ENCODE measurements at places on chromosomes 7 and 10.

DNA sequence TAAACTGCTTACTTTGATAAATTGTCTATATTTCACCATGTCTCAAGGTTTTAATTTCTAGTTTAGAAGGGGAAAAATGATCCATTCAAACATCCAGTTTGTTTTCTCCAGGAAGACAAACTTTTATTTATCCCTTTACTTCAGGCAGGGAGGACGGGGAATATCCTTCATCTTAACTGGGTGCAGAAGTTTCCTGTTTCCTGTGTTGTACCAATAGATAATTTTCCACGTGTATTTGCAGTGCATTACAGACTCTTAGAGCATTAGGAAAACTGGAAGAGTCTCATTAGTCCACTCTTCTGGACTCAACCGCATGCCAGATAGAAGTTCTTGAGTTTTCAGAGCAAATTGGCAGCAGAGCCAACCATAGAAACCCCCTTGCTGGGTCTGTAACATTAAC lies 39.4 kb upstream of the PIP4K2A start:
- no peak for ATAC-seq

DNA sequence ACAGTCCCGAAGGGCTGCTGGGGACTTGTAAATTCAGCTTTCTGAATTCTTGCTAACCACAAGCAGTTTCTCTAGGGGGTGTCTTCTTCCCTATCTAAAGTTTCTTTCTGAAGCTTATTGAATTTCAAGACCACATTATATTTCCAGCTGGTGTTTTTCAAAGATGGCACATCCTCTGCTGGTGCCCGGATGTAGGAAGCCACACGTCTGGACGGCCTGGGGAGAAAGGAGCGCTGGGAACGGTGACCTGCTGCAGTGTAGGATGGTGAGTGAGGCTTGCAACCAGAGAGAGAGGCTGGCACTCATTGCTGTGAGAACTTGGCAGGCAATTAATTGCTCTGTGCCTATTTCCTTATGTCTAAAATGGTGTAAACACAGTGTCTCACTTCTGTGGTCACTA lies 776.4 kb downstream of the TYW1 start:
- no peak for ATAC-seq

GRCh38 chr7:2125931-2126330 lies 106.8 kb downstream of the MAD1L1 start:
- no peak for ATAC-seq

GRCh38 chr7:22355620-22356009 lies 1.3 kb downstream of the RAPGEF5 start:
- no peak for ATAC-seq

DNA sequence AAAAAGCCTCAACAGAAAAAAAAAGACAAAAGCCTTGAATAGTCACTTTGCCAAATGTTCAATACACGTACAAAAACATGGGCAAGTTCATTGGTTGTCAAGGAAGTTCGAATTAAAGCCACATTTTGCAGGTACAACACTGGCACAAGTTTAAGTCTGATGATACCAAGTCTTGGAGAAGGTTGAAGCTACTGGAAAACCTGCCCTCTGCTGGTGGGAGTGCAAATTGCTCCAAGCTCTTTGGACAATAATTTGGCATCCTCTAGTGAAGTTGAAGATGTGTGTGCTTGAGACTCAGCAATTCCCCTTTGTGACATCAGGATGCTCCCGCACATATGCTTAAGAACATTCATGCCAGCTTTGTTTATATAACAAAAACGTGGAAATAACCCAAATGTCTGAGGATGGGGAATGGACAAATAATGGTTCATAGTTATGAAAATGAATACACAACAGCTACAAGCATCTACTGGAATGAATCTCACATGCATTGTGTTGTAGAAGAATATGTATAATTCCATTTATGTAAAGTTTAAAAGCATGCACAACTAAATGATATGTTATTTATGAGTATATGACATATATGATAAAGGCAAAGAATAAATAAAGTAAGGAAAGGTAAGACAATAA lies 120.0 kb upstream of the PLPP4 start:
- no peak for ATAC-seq

DNA sequence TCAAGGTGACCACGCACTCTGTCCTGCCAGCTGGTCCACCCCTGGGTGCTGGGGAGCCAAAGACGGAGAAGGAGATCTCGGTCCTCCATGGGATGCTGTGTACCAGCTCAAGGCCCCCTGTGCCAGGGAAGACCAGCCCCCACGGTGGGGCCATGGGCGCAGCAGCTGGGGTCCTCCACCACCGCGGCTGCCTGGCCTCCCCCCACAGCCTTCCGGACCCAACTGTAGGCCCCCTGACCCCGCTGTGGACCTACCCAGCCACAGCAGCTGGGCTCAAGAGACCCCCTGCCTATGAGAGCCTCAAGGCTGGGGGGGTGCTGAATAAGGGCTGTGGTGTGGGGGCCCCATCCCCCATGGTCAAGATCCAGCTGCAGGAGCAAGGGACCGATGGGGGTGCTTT lies 5.4 kb downstream of the NYAP1 start:
- no peak for ATAC-seq

GRCh38 chr10:78307576-78307975 lies 273.9 kb downstream of the RPS24 start:
- ATAC-seq: no peak

DNA sequence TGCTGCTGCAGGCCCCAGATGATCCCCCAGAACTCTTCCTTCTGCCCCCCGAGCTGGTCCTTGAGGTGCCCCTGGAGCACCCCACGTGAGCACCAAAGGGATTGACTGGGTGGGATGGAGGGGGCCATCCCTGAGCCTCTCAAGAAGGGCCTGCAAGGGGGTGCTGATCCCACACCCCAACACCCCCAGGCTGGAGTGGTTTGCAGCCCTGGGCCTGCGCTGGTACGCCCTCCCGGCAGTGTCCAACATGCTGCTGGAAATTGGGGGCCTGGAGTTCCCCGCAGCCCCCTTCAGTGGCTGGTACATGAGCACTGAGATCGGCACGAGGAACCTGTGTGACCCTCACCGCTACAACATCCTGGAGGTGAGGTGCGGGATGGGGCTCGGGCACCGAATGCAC lies 8.2 kb downstream of the NOS3 start:
- ATAC-seq: no peak

DNA sequence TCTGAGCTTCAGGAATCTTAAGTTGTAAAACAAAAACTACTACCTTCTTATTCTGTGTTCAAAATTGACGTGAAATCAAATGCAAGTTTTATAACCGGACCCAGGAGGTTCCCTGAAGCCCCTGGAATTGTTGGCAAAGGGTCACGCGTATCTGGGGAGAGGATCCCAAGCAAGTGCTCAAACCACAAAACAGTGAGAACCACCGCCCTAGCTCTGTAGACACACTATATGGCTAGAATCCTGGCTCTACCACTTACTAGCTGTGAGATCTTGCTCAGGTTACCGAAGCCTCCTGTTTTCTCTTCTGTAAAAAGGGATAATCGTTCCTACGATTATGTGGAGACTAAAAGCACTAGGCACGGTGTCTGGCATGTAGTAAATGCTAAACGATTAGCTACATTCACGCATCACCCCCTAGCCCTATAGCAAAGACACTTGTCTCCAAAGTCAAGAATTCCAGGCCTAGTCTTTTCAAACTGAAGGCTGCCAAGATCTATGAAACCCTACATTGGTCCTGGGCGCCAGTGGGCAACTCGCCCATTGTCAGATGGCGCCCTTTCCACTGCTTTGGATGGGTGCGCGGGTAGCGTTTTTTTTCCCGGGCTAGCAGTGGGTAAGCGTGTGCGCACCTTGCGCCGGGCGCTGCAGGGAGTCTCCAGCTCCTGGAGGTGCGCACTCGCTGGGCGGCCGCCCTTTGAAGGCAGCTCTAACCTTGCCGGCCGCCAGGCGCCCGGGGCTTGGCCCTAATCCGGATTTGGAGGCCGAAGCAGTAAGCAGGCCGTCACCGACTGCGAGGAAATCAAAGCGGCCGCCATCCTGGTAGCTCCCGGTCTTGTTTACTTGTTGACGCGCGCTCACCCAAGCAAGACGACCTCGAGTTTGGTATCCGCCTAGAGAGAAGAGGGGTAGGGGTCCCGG lies 11.6 kb upstream of the NKX2-3 start:
- ATAC-seq: no peak

DNA sequence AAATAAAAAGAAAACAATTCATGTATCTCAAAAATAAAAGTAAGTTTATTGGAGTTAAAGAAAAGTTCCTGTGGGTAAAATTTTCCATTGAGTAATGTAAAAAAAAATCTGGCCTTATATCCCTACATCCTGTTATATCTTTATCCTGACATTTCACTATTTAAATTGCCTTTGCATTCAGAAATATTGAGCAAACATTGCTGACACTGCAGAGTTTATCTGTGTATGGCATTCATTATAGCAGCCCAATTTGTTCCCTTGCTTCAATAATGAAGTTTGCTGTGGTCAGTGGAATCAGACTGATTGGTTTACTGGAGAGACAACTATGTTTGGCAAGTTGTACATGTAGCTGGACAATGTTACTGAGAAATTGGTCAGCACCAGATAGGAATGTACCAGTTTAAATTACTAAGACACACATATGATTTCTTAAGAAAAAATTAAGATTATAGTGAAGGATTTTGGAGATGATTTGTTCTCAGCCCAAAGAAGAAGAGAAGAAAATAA lies 271.7 kb downstream of the ANKRD7 start:
- no peak for ATAC-seq

- no peak for ATAC-seq
These were observed 906 bp downstream of the CDK1 start for GRCh38 chr10:60778971-60779796.

GRCh38 chr7:77223261-77223660 lies 23.6 kb upstream of the FGL2 start:
- ATAC-seq: no peak

DNA sequence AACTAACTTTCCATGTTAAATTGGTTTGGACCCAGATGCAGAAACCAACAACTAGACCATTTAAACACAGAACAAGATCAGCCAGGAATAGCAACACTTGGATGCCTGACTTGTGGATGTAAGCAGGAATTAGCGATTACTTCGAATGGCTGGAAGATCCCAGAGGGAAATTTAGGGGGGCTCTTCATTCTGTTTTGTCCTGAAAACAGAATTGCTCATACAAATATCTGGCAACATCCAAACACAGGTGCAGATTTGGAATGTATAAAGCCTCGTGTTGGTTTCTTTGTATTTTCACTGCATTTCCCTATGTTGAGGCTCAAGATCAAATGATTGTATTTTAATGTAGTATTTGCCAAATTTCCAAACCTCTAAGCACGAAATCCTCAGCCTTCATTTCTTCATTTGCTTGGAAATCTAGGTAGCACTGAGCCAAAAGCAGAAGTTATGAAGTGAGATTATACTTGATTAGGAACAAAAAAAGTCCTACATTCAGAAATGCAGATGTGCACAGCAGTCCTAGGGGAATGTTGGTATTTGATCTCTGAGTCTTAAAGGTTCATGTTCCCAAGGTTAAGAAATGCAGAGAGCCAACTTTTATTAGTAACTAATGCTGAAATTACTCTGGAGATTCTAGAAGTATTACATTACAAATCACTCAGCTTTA lies 248.7 kb upstream of the TCF7L2 start:
- no peak for ATAC-seq

- no peak for ATAC-seq
These were observed 2.3 kb upstream of the STK32C start for GRCh38 chr10:132309879-132310591.

DNA sequence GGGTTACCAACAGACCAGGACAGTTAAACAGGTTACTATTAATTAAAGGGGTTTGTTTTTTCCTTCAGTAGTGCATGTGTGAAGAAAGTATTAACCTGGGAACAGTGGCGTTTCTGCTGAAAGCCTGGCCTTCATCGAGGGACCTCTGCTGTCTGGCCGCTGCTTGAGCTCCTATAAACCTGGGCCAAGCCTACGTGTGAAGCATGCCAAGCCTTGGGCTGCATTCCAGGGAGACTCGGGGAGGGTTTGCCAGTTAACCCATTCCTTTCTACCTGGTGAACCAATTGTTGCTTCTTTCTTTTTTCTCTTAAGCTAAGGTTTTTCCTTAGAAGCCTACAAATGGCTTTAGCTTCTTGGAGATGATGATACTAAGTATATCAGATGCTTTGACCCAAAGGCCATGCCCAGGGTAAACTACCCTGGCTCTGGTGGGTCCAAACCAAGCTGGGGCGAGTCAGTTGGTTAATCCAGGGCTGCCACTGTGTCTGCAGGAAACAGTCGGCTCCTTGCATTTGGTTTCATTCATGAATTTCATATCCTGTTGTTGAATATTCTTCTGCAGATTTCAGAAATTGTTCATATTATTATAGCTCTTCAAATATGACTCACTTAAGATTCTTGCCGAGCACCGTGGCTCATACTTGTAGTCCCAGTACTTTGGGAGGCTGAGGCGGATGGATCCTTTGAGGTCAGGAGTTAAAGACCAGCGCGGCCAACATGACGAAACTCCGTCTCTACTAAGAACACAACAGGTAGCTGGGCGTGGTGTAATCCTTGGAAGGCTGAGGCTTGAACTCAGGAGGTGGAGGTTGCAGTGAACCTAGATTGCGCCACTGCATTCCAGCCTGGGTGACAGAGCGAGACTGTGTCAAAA lies 23.8 kb downstream of the PFKP start:
- peak; percentile 42 for ATAC-seq

DNA sequence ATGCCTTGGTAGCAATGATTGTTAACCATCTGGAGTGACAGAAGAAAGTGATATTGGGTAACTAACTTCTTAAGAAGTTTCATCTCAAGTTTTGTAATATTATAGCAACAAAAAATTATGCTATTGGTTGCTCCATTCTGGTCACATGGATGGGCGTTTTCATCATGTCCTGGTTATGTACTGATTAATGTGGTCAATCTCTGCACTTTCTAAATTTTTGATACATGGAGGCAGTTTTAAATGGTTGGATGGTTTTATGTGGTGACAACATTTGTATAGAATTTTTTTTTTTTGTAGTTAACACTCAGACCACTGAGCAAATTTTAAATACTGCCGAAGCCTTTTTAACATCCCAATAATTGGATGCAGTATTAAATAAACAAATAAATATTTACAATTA lies 55.2 kb upstream of the CCAR1 start:
- no peak for ATAC-seq

DNA sequence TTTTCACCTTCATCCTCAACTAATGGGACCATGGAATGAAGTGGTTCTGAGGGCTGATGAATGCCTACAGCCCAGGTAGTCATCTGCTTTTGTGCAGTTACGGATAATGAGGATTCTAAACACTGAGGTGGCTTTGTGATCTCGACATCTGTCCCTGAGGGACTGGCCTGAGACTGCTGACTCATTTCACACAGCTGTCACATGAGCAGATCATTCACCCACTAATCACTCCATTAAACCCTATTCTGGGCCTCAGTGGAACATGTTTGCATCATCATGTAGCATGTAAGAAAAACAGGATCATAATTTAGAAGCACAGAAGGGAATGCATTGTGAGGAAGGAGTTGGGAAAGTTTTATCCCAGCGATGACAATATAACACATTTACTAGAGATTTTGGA lies 79.4 kb upstream of the FEZF1 start:
- ATAC-seq: no peak

DNA sequence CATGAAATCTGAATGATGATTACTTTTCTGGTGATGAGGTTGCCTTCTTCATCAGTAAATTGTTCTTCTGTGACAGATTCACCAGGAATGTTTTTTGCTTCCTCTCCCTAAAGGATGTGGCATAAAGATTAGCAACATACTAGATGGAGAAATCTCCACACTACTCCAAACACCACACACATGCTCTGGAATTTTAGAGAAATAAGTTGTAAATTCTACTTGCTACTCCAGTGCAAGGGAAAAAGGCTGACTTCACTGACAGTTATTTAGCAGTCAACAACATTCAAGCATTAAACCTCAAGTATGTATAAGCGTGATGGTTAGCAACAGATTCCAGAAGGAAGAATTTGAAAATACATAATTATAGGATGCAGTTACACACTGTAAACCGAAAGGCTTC lies 137.9 kb upstream of the CCDC6 start:
- ATAC-seq: no peak

GRCh38 chr7:105413887-105414437 lies 25.2 kb upstream of the SRPK2 start:
- ATAC-seq: no peak
